Renal cortical epithelial cell (primary cell): ENCODE measurements at places on chromosomes 6 and 20. TPM values are rescaled to one million over a fixed set of nuclear protein-coding genes. Genes with fewer than 3 reads are reported as not detected.

Gene CST9
- total RNA-seq, result not detected in 2 replicates

Gene CST4
- not detected in 2 replicates for total RNA-seq

Gene XKR7
- total RNA-seq, result 0.10 and 0.17 TPM in 2 replicates

Gene BFSP1
- 2.3 and 7.5 TPM in 2 replicates for total RNA-seq

Gene BCAS4
- total RNA-seq, result 5.7 and 7.1 TPM in 2 replicates

Gene THBD
- total RNA-seq, result 0.99 and 2.4 TPM in 2 replicates

GRCh38 chr6:170012037-170012330 lies 260.6 kb downstream of the ERMARD start:
- no peak for DNase-seq

- no peak for DNase-seq
Observed at GRCh38 chr20:55760586-55760985, 244.7 kb downstream of the CBLN4 start.

DNA sequence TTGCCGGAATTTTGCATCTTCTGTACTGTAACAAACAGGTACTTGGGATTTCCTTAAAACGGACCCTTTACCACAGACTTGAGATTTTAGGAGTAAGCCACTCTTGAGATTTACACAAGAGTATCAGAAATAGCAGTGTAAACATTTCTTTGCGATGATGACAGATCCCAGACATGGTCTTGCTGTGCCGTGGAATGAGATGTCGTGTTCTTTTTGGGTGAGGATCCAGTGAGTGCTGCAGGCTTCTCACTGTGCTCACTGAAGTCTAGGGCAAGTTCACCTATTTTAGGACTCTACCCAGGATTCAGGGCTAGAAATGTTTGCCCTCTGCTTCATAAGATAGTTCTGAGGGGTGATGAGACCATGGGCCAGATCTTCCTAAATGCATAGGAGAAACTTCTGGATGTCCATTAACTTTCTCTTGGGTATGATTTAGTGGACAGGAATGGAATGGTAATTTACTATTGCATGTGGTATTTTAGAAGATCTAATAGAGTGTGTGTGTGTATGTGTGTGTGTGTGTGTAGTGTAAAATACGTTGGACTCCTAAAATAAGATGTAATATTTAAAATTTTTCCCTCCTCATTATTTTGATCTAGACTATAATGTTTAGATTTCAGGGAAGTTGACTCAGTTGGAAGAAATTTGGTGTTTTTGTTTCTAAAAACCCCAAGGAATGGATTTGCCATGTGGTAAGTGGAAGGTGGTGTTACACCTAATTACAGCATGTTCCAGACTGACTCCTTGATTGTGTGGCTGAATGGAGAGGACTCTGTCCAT lies 8.5 kb downstream of the LRRC1 start:
- DNase-seq, result no peak

DNA sequence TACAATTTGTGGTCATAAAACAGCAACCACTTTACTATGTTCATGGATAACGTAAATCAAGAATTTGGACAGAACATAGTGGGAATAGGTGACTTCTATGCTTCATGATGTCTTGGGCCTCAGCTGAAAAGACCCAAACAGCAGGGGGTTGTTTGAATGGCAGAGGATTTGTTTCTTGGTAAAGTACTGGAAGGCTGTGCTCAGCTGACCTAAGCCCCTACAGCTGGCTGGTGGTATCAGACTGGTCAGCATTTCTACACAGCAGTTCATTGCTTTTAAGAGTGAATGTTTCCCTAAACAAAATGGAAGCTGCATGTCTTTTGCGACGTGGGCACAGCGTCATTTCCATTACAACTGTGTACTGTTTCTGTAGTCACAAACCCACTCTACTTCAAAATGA lies 148.5 kb upstream of the DEFB112 start:
- no peak for DNase-seq

DNA sequence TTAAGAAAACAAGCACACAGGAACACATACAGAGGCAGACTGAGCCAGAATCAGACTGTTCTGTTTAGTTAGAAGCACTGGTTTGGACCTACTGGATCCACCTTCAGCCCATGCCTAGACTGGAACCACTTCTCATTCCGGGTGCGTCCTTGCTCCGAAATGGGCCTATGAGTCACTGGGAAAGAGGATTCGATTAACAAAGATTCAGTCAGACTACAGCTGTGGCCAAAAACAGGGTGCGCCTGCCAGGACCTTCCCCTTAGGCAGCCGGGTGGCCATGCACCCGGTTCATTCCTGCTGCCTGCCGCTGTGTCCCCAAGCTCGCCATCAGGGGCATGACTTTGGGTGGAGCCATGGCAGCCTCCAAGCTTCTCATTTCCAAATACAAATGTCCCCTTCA lies 14.5 kb upstream of the KCNK5 start:
- DNase-seq, result peak; percentile 73

DNA sequence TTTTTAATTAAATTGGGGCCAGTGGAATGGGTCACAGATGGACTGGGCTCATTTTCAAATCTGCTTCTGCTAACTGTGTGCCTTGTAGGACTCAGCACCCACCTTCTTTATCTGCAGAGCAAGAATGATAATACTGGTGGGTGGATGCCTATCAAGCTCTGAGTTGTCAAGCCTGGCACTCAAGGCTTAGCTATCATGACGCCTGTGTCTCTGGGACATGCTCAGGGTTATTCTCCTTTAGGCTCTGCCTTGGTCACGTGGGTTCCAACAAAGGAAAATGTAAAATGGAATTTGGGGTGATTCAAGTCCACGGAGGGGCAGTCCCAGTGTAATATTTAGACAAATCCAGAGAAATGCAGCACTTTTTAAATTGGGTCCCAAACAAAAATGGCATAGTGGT lies 202.3 kb downstream of the TSHZ2 start:
- DNase-seq, result no peak

GRCh38 chr6:78340755-78341154 lies 526.6 kb upstream of the IRAK1BP1 start:
- no peak for DNase-seq
